Astrocyte (in vitro differentiated cells and primary cell): ENCODE measurements at places on chromosomes 6 and 20. TPM values are rescaled to one million over a fixed set of nuclear protein-coding genes. Genes with fewer than 3 reads are reported as not detected.

DNA sequence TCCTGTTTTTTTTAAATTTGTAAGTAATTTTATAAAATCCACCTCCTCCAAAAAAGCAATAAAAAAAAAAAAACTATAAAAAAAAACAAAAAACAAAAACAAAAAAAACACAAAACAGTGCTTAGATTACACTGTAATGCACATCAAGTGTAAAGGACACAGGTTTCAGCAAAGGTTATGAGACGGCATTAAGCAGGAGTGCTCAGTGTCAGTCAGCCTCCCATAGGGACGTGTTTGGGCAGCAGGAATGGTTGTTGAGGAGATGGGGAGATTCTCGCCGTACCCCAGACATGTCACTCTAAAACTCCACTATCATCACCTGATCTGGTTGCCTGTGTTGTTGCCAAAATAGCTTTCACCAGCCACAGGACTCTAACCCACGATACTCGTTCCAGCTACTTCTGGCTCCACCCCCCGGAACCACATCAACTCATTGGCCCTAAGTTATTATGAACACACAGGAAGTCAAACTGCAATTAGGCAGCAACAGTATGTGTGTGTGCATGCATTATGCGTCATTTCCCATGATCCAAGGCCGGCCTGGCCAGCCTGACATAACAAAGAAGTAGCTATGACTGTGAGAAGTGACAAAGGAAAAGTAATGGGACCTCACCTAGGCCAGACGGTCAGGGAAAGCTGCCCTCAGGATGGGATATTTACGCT is 28.7 kb downstream of the ECT2L start:
- no peaks in the 10 kb centered on the region for H3K27me3 ChIP-seq
- no peak overlapping the region for H3K4me3 ChIP-seq
- no peaks in the 10 kb centered on the region for H3K36me3 ChIP-seq
- no peaks in the 10 kb centered on the region for H3K4me1 ChIP-seq
- H3K27ac ChIP-seq: no peak overlapping the region

Gene RBPJL
- not detected in 2 replicates for total RNA-seq

DNA sequence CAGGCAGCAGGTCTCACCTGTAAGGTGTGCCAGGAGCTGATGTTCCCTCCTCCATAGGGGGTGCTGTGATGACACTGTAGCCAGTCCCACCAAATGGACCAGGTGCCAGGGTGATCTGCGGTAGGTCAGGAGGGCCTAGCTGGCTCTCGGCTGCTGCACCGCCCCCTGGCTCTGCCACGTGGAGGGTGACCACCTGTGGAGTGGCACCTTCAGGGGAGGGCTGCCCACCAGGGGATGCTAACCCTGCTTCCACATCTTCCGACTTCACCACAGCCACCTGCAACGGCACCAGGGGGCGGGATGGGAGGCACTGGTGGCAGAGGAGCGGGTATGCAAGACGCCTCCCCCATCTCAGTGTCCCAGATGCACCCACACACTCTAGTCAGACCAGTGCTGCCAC is 18.3 kb downstream of the ZNF335 start:
- no peaks in the 10 kb centered on the region for H3K27me3 ChIP-seq
- H3K4me3 ChIP-seq: no peak overlapping the region
- DNase-seq: no peak

DNA sequence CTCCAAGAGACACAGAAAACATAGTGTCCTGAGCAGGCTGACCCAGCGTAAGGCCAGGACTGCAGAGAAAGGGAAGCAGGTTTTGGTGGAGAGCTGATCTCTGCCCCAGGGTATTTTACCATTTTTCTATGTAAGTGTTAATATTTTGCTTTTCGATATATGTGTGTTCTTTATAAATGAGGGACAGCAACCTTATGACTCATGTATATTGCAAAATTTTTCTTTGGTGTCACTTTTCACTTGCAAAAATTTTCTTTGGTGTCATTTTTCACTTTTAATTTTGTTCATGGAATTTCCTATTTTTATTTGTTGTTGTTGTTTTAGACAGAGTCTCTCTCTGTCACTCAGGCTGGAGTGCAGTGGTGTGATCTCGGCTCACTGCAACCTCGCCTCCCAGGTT is 34.6 kb upstream of the PXDC1 start:
- no peaks in the 10 kb centered on the region for H3K27me3 ChIP-seq
- no peaks in the 10 kb centered on the region for H3K36me3 ChIP-seq
- peaks cover 17% of the 10 kb centered on the region for H3K4me1 ChIP-seq
- H3K4me3 ChIP-seq: no peak overlapping the region

Gene KIAA1755
- 0.77 and 1.1 TPM in 2 replicates for total RNA-seq

Gene SMPDL3A
- 6.9 and 7.3 TPM in 2 replicates for total RNA-seq

DNA sequence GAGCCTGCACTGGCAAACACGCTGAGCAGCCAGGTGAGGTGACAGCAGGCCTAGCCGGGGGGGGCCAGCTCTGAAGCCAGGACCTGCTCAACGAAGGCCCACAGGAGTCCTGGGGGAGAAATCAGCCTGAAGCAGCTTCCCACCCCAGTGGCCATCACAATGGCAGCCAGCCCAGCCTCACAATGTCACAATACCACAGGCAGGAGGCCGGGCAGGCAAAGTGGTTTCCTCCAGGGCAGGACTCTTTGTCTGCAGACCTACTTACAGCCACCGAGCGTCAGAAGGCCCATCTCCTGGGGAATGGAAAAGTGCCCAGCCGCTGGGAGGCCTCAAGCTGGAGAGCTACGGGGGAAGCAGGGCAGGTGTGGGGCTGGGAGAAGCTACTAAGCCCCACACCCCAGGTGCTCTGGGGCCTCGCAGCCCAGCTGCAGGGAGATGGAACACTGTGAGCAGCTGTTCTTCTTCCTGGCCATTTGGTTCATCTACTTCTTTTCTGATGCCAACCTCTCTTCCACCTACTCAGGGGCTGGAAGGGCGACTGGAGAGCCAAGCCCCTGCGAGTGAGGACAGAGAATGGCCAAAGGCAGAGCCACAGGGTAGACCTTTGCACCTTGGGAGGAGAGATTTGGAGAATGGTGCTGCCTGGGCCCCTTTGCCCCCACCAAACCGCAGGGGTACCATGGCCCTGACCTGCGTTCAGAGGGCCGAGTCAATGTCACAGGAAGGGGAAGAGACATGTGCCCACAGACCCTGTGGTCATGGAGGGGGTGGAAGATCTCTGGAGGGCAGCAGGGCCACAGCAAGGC is 22.3 kb upstream of the AVP start:
- no peak overlapping the region for H3K4me3 ChIP-seq
- H3K27me3 ChIP-seq: no peaks in the 10 kb centered on the region
- no peak for DNase-seq
- H3K36me3 ChIP-seq: no peaks in the 10 kb centered on the region
- no peaks in the 10 kb centered on the region for H3K4me1 ChIP-seq

GRCh38 chr6:163998496-163998895 is 584.0 kb downstream of the QKI start:
- H3K36me3 ChIP-seq: no peaks in the 10 kb centered on the region
- H3K27me3 ChIP-seq: no peaks in the 10 kb centered on the region
- H3K27ac ChIP-seq: no peak overlapping the region
- peaks cover 4% of the 10 kb centered on the region for H3K4me1 ChIP-seq

- no peaks in the 10 kb centered on the region for H3K36me3 ChIP-seq
- H3K4me3 ChIP-seq: no peak overlapping the region
- H3K27me3 ChIP-seq: peaks cover 3% of the 10 kb centered on the region
Measured at GRCh38 chr6:47342824-47343223, 33.1 kb upstream of the TNFRSF21 start.

DNA sequence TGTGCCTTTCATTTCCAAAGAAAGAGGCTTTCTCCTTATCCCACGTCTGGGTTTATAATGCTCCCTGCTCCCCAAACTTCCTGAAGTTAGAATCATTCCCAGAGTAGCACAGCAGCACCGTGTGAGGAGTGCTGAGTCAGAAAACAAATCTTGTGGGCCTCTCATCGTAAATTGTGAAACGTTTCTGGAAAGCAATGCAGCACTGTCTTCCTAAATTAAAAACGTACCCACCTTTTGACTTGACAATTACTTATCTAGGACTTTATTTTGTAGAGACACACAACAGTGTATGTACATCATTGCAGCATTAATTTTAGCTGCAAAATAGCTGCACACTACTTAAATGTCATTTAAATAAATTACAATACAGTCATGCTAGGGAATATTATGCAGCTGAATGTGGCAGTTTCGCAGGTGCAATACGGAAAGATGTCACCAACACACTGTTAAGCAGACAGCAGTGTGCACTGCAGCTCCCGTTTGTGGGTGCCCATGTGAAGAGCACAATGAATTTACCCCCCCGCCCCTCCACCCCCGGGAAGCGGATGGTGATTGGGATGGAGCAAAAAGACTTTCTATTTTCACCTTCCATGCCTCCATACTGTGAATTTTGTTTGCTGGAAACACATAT is 30.8 kb downstream of the RRBP1 start:
- H3K27me3 ChIP-seq: no peaks in the 10 kb centered on the region
- no peak overlapping the region for H3K27ac ChIP-seq
- peaks cover 17% of the 10 kb centered on the region for H3K36me3 ChIP-seq
- H3K4me3 ChIP-seq: no peak overlapping the region
- DNase-seq: no peak

- no peaks in the 10 kb centered on the region for H3K36me3 ChIP-seq
- DNase-seq: no peak
- no peaks in the 10 kb centered on the region for H3K4me1 ChIP-seq
- H3K4me3 ChIP-seq: no peak overlapping the region
- peaks cover 2% of the 10 kb centered on the region for H3K27me3 ChIP-seq
Measured at GRCh38 chr6:47379328-47379727, 69.6 kb upstream of the TNFRSF21 start.

DNA sequence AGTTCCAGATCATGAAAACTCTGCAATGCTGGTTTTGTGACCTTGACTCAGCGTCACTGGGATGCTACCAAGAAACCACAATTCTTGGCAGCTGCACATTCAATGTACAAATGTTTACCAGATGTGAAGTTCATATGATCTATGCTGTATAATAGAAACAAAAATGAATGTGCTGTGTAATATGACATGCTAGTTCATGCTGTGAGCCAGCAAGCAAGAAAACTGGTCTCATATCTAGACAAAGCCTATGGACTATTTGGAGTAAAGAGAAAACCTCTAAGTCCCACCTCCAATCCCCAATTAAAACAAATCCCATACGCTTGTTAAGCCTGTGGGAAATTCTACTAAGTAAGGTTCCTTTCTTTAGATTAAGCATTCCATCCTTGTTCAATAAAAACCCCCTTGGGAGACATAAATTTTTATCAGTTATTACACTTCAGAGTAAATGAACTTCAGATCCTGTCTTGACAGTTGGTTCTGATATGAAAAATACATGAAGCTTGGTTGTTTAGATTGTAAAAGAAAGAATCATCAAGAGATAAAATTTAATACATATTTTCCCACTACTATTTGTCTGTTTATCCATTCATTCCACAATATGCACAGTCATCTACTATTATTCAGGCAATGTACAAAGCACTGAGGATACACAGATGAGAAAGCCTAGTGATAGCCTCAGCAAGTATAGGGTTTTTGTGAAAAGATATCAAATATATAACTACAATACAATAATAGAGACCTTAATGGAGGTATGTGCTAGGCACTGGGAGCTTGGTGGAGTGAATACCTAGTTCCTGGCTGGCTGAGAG is 20.1 kb downstream of the COL21A1 start:
- DNase-seq: peak; percentile 41
- H3K27me3 ChIP-seq: no peaks in the 10 kb centered on the region
- H3K4me1 ChIP-seq: no peaks in the 10 kb centered on the region
- H3K27ac ChIP-seq: no peak overlapping the region

GRCh38 chr6:124928851-124929250 is 33.4 kb upstream of the RNF217 start:
- H3K36me3 ChIP-seq: no peaks in the 10 kb centered on the region
- H3K4me3 ChIP-seq: no peak overlapping the region
- no peaks in the 10 kb centered on the region for H3K27me3 ChIP-seq
- peak; percentile 56 for DNase-seq

DNA sequence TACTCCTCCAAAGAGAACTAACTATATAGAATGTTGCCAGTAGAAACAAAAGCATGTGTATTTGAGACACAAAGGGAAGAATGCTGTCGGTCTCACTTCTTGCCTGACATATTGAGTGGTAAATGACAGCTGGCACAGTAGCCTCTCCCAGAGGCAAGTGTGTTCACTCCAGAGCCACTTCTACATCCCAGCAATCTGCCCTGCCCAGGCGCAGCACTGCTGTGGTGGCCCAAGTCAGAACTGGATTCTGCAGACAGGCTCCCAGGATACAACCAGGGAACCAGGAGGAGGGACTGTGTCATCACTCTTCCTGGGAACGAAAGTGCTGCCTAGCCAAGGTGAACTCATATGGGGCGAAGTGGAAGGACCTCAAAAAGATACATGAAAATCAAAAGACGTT is 103.2 kb upstream of the ARMC2 start:
- no peak overlapping the region for H3K27ac ChIP-seq
- DNase-seq: no peak
- H3K27me3 ChIP-seq: no peaks in the 10 kb centered on the region
- H3K36me3 ChIP-seq: no peaks in the 10 kb centered on the region

DNA sequence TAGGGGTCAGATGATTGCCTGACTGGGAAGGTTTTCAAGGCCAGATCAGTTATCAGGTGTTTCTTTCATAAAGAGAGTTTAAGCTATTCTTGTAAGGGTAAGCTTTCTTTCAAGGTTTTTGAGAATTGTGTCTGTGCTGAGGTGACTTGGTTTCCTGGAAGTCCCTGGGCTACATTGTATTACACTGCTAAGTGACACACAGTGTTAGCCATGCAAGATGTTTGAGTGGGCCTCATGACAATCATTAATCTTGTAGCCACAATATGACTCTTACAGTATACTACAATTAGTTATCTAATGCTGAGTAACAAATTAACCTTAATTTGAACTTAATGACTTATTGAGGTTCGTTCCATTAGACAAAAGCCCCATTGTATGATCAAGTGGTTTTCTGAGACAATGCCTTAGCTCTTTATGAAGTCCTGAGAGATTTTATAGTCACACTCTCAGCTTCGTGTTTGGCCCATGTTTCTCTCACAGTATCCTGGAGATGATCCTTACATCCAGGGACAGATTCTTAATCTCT is 186.7 kb downstream of the RPS12 start:
- no peaks in the 10 kb centered on the region for H3K4me1 ChIP-seq
- no peaks in the 10 kb centered on the region for H3K36me3 ChIP-seq
- peak; percentile 47 for DNase-seq

DNA sequence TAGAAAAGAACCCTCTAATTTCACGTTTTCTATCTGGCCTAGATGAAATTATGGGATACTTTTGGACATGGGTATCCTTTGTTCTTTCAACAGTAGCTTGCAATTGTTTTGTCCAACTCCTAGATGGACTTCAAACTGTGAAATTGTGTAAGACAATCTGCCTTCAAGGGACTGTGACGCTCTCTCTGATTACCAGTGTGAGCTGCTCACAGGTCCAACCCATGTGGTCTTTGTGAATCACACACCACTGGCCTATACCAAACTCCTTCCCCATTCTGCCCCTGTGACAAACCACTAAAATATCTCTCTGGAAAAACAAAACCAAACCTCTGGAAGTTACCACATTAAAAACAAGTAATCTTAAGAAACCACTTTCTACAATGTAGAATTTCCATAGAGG is 59.5 kb downstream of the NINL start:
- peaks cover 23% of the 10 kb centered on the region for H3K4me1 ChIP-seq
- H3K27me3 ChIP-seq: no peaks in the 10 kb centered on the region
- H3K27ac ChIP-seq: peak overlapping the region; percentile 78
- H3K4me3 ChIP-seq: peak overlapping the region; percentile 32
- no peaks in the 10 kb centered on the region for H3K36me3 ChIP-seq
